CD14-positive monocyte (primary cell): ENCODE measurements at places on chromosomes 16 and 17. TPM values are rescaled to one million over a fixed set of nuclear protein-coding genes. Genes with fewer than 3 reads are reported as not detected.

GRCh38 chr17:49795372-49795771 is 6.9 kb downstream of the KAT7 start:
- DNase-seq: no peak

DNA sequence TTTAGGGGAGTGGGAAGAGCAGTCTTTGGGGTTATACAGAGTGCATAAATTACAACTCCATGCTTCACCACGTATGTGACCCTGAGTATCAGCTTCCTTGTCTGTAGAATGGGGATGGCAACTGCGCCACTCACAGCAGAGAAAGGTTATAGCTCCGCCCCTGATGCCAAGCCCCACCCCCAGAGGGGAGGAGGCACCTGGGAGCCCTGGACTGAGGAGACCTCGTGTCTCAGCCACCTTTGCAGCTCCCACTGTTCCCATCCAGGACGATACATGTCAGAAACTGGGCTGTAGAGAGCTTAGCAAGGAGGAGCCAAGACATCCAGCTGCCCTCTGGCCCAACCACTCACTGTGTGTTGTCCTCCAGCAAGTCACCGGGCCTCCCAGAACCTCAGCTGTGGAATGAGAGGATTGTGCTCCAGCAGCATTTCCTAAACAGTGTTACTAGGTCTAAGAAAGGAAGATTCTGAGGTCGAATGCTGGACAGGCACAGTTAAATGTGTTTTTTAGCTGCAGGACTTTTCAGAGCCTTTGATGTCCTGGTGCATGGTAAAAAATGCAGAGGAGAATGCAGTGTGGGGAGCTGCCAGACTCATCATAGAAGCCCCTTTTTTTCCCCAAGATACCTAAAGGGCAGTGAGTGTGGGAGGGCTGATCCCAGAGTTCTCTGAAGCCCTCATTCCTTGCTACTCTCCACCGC is 49.4 kb downstream of the BEAN1 start:
- no peak for DNase-seq

GRCh38 chr17:57115916-57116315 is 30.9 kb downstream of the AKAP1 start:
- no peak for DNase-seq

- DNase-seq: no peak
These were observed 18.0 kb upstream of the KCNJ18 start for GRCh38 chr17:21674242-21674731.

- no peak for DNase-seq
These were observed 34.3 kb upstream of the RBFOX3 start for GRCh38 chr17:79645022-79645776.

DNA sequence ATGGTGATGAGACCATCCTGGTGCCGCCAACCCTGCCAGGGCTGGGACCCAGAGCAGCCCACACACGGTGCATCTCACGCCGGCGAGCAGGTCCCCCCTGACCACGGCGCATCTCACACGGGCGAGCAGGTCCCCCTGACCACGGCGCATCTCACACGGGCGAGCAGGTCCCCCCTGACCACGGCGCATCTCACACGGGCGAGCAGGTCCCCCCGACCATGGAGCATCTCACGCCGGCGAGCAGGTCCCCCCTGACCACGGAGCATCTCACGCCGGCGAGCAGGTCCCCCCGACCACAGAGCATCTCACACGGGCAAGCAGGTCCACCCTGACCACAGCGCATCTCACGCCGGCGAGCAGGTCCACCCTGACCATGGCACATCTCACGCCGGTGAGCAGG is 59.2 kb downstream of the MRM3 start:
- no peak for DNase-seq

The CCDC40 gene
- not detected for polyA plus RNA-seq
